ENCODE measurements at places on chromosomes 2 and 18. TPM values are rescaled to one million over a fixed set of nuclear protein-coding genes. Genes with fewer than 3 reads are reported as not detected.

The LTBP1 gene
- total RNA-seq: 265 TPM

The PPM1B gene
- total RNA-seq: 21.2 TPM

The NAT8 gene
- not detected for total RNA-seq

The ABCG5 gene
- not detected for total RNA-seq

The FOXD4L1 gene
- not detected for total RNA-seq

The SP5 gene
- not detected for total RNA-seq

All from placental epithelial cell (primary cell).